ENCODE measurements at places on chromosomes 6 and 20. TPM values are rescaled to one million over a fixed set of nuclear protein-coding genes. Genes with fewer than 3 reads are reported as not detected.

CSE1L gene
- 47.0 TPM for total RNA-seq

RBM12 gene
- 75.0 TPM for total RNA-seq

GRCh38 chr6:149763866-149764265 is 14.3 kb downstream of the PCMT1 start:
- no peak for DNase-seq
- no peaks in the 10 kb centered on the region for H3K27me3 ChIP-seq
- no peak overlapping the region for H3K27ac ChIP-seq
- H3K36me3 ChIP-seq = peaks cover 7% of the 10 kb centered on the region

DNA sequence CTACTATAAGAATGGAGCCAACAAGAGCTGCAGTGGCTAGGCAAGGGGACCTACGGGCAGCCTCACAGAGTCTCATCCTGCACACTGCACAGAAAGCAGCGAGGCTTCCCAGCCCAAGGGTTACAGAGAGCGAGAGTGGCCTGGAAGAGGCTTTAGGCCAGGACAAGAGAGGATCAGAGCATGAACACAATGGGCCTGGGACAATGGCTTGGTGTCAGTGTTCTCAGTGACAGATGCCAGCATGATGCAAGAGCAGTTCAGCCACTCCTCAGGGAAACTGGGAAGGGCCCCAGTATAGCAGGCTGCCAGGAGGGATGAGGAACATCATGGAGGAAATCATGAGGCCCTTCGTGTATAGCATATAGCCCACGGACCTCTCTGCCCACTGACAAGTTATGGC is 108.0 kb downstream of the NUS1 start:
- DNase-seq = no peak
- H3K4me3 ChIP-seq = no peak overlapping the region
- H3K27ac ChIP-seq = no peak overlapping the region
- no peaks in the 10 kb centered on the region for H3K27me3 ChIP-seq
- H3K4me1 ChIP-seq = no peaks in the 10 kb centered on the region
